ENCODE measurements at places on chromosomes 4 and X.

DNA sequence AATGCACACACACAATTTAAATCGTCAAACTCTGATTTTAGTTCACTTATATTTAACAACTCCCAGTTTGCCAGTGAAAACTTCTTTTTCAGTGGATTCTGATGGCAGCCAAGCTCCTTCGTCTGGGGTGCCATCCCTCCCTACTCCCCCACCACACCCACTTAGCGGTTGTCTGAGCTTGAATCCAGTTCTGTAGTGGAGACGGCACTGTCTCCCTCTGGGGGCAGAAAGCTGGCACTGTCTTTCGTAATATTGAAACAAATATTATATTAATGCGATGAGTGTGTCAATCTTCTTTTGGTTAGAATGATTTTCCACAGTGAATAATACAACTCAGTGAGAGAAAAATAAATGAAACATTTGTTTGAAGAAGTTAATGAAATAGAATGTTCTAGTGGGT lies 5.4 kb downstream of the MEPE start:
- H3K4me3 ChIP-seq: no peak overlapping the region
- H3K27ac ChIP-seq: no peak overlapping the region
- H3K36me3 ChIP-seq: no peaks in the 10 kb centered on the region

DNA sequence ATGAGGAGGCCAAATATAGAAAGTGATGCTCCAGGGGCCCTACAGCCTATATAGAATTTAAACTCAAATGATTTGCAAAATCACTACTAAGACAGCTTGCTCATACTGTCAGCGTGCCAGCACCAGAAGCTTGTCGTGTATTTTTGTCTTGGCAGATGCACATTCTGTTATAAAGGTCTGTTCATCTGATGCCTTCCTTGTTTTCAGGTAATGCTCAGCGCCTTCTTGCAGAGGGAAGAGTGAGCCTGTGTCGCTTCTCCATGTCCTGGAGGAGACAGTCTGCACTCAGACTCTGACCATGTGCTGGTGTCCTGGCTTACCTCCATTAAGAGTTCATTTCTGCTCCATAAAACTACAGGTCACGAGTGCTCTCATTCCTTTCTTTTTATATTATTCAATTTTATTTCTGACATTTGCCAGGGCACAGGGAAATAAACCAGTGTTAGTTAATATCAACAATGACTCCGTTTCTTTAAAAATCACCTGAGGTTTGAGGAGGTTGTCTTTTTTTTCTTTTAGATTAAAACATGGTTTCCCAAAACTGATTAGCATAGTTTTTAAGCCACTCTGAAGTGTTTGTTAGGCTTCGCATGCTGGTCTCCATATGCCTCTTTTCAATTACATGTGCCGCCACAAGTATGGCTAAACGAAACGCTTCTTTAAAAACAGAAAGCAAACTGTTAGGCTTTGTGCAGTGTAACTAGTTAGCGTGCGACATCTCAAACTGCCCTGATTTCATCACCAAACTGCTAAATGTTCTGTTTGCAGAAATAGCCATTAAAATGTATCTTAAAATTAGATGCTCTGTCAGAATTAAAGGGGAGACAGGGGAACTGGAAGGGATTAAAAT lies 215.2 kb upstream of the GK2 start:
- H3K4me1 ChIP-seq: peaks cover 2% of the 10 kb centered on the region
- H3K4me3 ChIP-seq: no peak overlapping the region
- peaks cover 3% of the 10 kb centered on the region for H3K27me3 ChIP-seq

DNA sequence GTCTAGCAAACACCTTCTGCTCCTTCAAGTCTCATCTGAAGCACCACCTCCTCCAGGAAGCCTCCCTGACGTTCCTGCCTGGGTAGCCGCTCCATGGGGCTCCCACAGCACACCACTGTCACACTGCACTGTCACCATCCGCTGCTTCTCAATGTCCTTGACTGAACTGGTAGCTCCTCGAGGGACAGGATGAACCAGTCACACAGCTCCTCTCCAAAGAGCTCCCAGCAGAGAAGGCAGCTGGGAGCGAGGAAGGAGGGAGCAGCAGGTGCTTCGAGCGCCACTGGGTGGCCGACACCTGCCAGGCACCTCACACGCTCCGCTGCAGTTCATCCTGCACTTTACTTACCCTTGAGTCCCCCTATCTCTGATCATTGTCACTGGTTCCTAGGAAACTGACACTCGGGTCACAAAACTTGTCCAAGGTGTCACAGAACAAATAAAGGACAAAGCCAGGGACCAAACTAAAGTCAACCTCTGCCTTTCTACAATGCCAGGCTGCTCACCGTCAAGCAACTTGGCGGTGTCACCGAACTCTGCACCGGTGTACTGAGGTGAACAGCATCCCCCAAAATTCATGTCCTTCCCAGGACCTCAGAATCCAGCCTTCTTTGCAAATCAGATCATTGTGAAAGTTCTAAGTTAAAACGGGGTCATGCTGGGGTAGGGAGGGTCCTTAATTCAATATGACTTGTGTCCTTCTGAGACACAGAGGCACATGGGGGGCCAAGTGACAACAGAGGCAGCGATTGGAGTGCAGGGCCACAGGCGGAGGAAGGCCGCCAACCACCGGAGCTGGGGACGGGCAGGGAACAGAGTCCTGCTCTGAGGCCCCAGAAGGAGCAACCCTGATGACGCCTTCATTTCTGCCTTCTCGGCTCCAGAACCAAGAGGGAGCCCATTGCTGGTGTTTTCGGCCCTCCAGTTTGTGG lies 5.5 kb upstream of the S100P start:
- DNase-seq: no peak
- H3K4me3 ChIP-seq: peak overlapping the region; percentile 39
- H3K27me3 ChIP-seq: no peaks in the 10 kb centered on the region
- no peak overlapping the region for H3K27ac ChIP-seq
- peaks cover 49% of the 10 kb centered on the region for H3K4me1 ChIP-seq
- H3K36me3 ChIP-seq: peaks cover 1% of the 10 kb centered on the region

DNA sequence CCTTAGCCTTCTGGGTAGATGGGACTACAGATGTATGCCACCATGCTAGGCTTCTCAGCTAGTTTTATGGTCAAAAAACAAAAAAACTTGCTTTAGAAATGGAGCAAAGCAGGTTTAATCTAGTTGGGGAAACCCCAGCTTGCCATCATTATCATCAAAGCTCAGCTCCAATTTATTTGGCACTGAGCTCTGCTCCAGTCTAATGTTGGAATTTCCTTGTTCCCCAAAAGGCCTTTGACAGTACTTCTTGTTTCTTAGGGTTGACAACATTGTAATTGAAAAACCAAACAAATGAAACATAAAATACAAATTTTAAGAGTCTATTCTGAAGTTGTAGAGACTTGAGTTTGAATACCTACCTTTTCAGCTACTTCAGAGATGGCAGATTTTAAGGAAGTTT lies 48.0 kb downstream of the MRPL1 start:
- no peak overlapping the region for H3K27ac ChIP-seq
- H3K36me3 ChIP-seq: peaks cover 51% of the 10 kb centered on the region
- no peak for DNase-seq
- no peak overlapping the region for H3K4me3 ChIP-seq
- H3K4me1 ChIP-seq: peaks cover 2% of the 10 kb centered on the region
- H3K27me3 ChIP-seq: no peaks in the 10 kb centered on the region

GRCh38 chr4:151215295-151215694 lies 61.7 kb upstream of the PRSS48 start:
- H3K4me3 ChIP-seq: no peak overlapping the region
- peaks cover 15% of the 10 kb centered on the region for H3K27me3 ChIP-seq
- H3K4me1 ChIP-seq: no peaks in the 10 kb centered on the region
- H3K27ac ChIP-seq: no peak overlapping the region

- H3K36me3 ChIP-seq: no peaks in the 10 kb centered on the region
- peaks cover under 1% of the 10 kb centered on the region for H3K27me3 ChIP-seq
- no peak overlapping the region for H3K4me3 ChIP-seq
- DNase-seq: no peak
Measured at GRCh38 chr4:147288512-147288911, 192.4 kb upstream of the EDNRA start.

- H3K36me3 ChIP-seq: no peaks in the 10 kb centered on the region
- no peaks in the 10 kb centered on the region for H3K4me1 ChIP-seq
- no peak overlapping the region for H3K27ac ChIP-seq
Measured at GRCh38 chr4:120026853-120027252, 39.8 kb downstream of the MAD2L1 start.

DNA sequence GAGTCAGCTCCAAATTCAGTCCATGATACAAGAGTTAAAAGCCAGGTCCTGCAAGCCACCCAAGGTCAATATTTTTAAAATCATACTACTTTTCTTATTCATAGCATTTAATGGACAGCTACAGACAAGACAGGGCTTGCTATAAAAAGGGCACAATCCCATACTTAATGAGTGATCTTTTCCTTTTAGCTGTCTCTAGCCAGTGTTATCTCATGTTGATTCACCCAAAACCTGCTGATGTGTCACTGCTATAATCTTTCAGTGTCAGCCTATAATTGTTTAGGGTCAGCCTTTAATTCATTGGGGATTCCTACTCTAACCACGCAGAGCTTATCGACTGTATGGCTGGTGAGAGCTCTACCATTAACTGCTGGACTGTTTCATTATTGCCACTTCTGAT lies 51.2 kb upstream of the HCCS start:
- H3K27ac ChIP-seq: no peak overlapping the region
- H3K27me3 ChIP-seq: no peaks in the 10 kb centered on the region
- no peak for DNase-seq
- no peaks in the 10 kb centered on the region for H3K4me1 ChIP-seq

GRCh38 chrX:133929836-133930464 lies 55.4 kb downstream of the GPC3 start:
- H3K36me3 ChIP-seq: no peaks in the 10 kb centered on the region
- DNase-seq: no peak
- no peaks in the 10 kb centered on the region for H3K4me1 ChIP-seq
- no peak overlapping the region for H3K4me3 ChIP-seq
- no peak overlapping the region for H3K27ac ChIP-seq
- no peaks in the 10 kb centered on the region for H3K27me3 ChIP-seq

GRCh38 chrX:106917830-106918500 lies 2.2 kb upstream of the CLDN2 start:
- H3K4me3 ChIP-seq: no peak overlapping the region
- peak; percentile 10 for DNase-seq
- peak overlapping the region; percentile 59 for H3K27ac ChIP-seq
- no peaks in the 10 kb centered on the region for H3K36me3 ChIP-seq
- peaks cover 2% of the 10 kb centered on the region for H3K27me3 ChIP-seq

DNA sequence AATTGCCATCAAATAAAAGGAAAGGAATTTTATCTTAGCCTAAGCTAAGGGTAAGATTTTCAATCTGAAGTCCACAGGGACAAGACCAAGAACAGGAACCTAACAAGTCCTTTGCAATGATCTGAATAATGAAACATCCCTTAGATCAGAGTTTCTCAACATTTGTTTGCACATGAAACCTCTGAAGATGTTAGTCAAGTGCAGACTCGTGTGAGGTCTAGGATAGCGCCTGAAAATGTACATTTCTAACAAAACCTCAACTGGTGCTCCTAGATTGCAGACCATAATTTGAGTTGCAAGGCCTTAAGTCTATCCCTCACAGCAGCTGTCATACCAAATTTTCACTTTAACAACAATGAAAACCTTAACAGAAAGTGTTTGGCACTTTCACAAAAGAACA lies 337.6 kb downstream of the DMD start:
- no peak for DNase-seq
- no peaks in the 10 kb centered on the region for H3K36me3 ChIP-seq
- no peak overlapping the region for H3K4me3 ChIP-seq
- H3K27me3 ChIP-seq: no peaks in the 10 kb centered on the region
- no peak overlapping the region for H3K27ac ChIP-seq

GRCh38 chrX:154545673-154546274 lies 872 bp downstream of the G6PD start:
- H3K4me1 ChIP-seq: peaks cover 43% of the 10 kb centered on the region
- no peak overlapping the region for H3K27ac ChIP-seq
- H3K27me3 ChIP-seq: no peaks in the 10 kb centered on the region
- H3K36me3 ChIP-seq: peaks cover 25% of the 10 kb centered on the region
- no peak for DNase-seq
- peak overlapping the region; percentile 99 for H3K4me3 ChIP-seq
